ENCODE measurements at places on chromosomes 7 and 10.

DNA sequence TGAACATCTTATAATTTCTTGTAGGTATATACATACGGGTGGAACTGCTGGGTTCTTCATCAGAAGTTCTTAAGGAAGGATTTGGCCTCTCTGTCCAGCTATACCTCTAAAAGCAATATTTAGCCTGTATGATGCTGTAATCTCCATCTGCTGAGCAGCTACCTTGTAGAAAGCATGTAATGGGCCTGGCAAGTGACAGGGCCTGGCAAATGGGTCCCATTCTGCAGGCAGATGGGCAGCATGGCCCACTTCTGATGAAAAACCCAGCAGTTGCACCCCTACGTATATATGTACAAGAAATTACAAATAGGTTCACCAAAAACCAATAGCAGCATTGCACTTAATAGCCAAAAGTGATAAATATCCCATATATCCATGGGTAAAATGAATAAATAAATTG lies 9.0 kb downstream of the PLPP4 start:
- no peak for DNase-seq

GRCh38 chr10:124231168-124232155 lies 138.1 kb upstream of the CHST15 start:
- no peak for DNase-seq

DNA sequence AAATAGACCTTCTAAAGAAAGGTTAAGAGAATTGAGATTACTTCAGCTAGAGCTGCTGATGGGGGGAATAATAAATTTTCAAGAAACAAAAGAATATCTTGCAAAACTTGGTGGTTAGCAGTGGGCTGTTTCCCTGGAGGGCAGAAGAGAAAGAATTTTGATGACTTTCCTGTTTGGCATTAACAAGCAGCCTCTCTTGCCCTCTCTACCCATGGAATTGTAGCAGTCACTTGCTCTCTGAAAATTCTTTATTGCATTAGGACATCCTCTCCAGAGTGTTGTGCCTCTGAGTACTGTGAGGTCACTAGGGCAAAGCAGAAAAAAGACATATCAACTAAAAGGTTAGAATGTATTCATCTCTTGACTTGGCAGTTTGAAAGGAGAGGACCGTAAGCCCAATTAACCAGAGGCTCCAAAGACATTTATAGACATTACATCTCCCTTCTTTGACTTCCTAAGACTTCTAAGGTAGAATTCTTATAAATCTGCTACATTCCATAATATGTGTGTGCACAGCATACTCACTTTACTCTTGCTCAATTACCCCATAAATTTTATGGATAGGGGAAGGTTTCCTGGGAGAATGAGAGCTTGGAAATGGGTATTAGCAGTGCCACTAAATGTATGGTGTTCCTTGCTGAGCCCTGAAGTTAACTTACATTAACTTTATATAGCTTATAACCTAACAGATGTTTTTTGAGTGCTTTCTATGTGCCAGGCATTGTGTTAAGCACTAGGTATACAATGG lies 215.3 kb downstream of the KIF20B start:
- DNase-seq: no peak

GRCh38 chr7:122887198-122887597 lies 938 bp upstream of the CADPS2 start:
- no peak for DNase-seq

DNA sequence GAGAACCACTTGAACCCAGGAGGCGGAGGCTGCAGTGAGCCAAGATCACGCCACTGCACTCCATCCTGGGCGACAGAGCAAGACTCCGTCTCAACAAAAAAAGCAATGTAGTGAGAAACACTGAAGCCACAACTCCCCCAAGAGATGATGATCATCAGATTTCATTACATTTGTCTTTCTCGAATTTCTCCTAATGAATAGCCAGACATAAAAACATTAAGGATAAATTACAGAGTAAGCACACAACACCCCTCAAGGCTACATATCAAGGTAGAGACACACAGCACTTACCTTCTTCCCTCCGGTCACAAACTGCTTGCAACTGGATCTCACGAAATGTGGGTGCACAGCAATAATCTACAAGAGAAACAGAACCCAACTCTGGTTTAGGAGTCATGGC lies 91.5 kb downstream of the VPS41 start:
- no peak for DNase-seq

GRCh38 chr10:26805567-26806245 lies 55.1 kb downstream of the ABI1 start:
- DNase-seq: no peak

- no peak for DNase-seq
These were observed 1.3 kb downstream of the ADAM22 start for GRCh38 chr7:87935384-87935706.

- DNase-seq: no peak
These were observed 4.1 kb downstream of the ZNF680 start for GRCh38 chr7:64558781-64559180.

GRCh38 chr7:150945171-150945852 lies 32.8 kb downstream of the KCNH2 start:
- DNase-seq: no peak

GRCh38 chr10:79397051-79397450 lies 48.4 kb downstream of the ZCCHC24 start:
- DNase-seq: no peak

- no peak for DNase-seq
These were observed 111.8 kb downstream of the EGFR start for GRCh38 chr7:55130395-55131141.

DNA sequence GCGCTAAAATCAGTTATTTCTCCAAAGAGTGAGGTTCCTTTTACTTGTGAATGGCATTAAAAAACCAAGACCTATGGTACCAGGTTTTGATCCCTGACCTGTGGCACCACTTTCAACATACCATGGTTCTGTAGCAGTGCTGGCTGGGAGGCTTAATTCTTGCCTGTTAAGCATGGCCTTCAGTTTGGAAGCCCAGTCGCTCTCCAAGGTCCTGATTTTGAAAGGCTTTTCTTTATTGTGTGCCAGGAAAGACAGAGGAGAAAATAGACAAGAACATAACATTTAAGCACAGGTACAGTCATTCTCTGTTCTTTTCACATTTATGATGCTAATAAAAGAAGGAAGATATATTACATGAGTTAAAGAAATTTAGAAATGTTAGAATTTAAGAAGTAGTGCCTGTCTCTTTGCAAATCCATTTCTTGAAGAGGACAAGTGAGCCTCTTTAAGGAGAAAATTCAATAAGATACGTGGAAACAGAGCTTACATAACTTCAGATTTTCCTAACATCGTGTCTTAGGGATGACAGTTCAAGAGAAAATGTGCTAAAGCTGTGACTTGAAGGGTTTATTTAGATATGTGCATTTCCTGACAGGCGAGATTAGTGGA lies 357.6 kb downstream of the DPP6 start:
- no peak for DNase-seq

DNA sequence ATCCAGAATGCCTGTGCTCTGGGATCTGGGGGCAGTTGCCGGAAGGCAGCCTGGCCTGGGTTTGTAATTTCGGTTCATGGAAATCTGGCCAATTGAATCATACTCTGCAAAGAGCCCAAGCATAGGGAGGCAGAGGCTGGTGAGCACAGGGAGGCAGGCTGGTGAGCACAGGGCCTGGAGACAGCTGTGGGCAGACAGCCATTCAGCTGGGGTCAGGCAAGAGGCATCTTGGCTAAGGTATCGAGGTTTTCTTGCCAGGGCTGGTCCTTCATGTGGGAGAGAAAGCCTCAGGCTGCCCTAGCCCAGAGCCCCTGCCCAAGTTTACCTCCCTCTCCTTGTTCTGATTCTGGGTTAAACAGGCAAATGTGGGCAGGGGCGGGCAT lies 63.7 kb upstream of the BAIAP2L1 start:
- no peak for DNase-seq

- no peak for DNase-seq
These were observed 6.6 kb downstream of the PDIA4 start for GRCh38 chr7:149021725-149022062.

DNA sequence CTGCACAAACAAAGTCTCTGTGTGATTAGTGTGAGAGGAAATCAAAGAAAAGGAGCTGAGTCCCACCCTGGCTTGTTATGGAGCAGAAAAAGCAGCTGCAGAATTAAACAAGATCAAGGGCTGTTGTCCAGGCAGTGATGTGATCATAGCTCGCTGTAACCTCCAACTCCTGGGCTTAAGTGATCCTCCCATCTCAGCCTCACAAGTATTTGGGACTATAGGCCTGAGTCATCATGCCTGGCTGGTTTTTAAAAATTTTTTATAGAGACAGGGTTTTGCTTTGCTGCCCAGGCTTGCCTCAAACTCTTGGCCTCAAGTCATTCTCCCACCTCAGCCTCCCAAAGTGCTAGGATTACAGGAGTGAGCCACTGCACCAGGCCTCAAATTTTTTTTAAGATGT lies 88.9 kb downstream of the IPMK start:
- no peak for DNase-seq

- peak; percentile 58 for DNase-seq
These were observed 167.8 kb upstream of the EEPD1 start for GRCh38 chr7:35985126-35985754.

DNA sequence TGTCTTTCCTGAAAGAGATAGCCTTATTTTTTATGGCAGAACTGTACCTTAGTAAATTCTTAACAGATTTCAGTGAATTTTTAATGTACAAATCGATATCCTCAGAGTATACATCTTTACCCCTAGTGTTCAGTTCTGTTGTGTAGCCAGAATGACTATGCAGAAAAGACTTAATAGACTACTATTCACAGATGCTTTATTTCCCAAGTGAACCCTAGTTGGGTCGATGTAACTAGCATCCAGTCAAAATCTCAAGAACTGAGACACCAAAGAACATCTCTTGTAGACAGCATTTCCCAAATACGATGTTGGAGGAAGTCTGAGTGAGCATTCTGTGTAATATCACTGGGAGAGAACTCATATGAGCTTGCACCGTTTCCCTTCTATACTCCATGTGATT lies 1.5 kb downstream of the AKR1C3 start:
- no peak for DNase-seq

DNA sequence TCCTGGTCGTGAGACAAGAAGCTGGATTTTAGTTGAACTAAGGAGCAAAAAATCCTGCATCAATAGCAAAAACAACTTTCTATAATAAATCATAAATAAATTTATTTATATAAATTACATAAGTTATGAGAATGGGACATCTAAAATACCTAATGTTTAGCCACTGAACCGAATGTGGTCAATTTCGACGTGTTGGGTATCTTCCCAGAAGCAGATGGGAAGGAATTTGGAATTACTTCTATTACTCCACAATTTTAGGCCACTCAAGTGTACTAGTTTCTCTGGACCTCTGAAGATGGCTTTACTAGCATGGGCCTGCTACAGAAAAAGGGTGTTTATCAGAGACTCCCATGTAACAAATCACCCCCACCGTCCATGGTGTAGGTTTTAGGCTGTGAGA lies 172.0 kb downstream of the PRPF18 start:
- no peak for DNase-seq

DNA sequence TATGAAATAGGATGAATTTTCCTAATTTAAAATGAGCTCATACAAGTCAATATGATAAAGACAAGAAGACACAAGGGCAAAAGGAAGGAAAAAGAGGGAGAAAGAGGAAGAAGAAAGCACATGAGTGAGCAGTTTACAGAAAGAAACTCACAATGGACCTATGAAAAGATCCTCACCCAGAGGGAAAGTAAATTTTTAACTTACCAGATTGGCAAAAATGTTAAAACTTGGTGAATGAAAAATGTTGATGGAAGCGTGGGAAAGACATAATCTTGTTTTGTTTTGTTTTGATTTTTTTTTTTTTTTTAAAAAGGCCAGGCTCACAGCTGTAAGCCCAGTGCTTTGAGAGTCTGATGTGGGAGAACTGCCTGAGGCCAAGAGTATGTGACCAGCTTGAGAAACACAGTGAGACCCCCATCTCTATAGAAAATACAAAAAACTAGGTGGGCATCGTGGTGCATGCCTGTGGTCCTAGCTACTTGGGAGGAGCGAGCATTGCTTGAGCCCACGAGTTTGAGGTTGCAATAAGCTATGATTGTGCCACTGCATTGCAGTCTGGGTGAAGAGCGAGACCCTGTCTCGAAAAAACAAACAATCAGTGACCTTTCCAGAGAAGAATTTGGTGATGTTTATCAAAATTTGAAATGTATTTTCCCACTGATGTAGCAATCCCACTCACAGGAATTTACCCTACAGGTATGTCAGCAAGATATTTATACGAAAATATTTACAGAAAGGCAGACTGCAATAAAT lies 152.9 kb upstream of the ASAH2 start:
- DNase-seq: no peak

- DNase-seq: no peak
These were observed 480 bp downstream of the MNX1 start for GRCh38 chr7:157009778-157010587.

DNA sequence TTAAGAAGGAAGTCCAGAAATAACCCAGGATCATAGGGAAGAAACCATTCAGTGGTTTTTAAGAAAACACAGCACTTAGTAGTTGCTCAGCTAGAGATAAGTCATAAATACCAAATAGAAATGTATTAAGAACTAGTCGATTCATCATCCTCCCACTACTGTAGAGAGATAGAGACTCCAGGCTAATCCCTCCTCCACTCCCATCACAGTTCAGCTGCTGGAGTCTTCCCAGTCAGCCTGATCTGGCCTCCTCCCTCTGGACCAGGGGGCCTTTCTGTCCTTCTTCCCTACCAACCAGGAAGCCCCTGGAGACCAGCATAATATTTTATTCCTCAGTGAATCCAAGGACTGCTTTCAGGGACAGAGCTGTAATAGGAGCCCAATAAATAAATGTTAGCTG lies 294.1 kb upstream of the YAE1 start:
- no peak for DNase-seq

- no peak for DNase-seq
These were observed 45.1 kb downstream of the RELN start for GRCh38 chr7:103944230-103944900.

DNA sequence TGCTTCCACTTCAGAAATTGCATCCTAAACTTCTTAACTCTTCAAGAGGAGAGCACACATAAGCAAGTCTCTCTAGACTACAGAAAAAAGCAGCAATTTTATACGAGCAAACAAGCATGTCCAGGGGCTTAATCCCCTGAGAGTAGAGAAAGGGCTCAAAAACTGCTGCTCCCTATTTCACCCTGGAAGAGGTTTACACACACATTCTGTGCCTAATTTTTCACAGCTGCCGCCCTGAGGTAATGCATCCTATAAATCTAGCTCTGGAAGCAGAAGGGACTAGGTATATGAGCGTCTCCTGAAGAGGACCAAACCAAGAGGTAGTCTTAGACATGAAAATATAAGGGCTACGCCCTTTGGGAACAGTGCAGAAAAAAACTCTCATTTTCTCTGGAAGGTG lies 73.1 kb downstream of the CRPPA start:
- no peak for DNase-seq

DNA sequence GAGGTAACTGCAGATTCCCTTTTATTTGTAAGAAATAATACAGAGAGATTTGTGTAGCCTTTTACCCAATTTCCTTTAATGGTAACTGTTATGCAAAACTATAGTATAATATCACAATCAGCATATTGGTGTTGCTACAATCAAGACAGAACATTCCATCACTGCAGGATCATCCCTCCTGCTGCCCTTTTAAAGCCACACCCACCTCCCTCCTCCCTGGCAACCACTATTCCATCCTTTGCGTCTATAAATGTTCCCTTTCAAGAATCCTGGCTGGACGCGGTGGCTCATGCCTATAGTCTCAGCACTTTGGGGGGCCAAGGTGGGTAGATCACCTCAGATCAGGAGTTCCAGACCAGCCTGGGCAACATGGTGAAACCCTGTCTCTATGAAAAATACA lies 13.2 kb downstream of the ACBD7 start:
- DNase-seq: no peak
